ENCODE measurements at places on chromosomes 1 and 21.

GRCh38 chr1:224671076-224671475, 55.0 kb downstream of the CNIH3 start:
- no peak for DNase-seq

GRCh38 chr1:41305576-41306363, 55.5 kb upstream of the FOXO6 start:
- DNase-seq = no peak

GRCh38 chr1:244647819-244648218, 5.1 kb upstream of the DESI2 start:
- no peak for DNase-seq

DNA sequence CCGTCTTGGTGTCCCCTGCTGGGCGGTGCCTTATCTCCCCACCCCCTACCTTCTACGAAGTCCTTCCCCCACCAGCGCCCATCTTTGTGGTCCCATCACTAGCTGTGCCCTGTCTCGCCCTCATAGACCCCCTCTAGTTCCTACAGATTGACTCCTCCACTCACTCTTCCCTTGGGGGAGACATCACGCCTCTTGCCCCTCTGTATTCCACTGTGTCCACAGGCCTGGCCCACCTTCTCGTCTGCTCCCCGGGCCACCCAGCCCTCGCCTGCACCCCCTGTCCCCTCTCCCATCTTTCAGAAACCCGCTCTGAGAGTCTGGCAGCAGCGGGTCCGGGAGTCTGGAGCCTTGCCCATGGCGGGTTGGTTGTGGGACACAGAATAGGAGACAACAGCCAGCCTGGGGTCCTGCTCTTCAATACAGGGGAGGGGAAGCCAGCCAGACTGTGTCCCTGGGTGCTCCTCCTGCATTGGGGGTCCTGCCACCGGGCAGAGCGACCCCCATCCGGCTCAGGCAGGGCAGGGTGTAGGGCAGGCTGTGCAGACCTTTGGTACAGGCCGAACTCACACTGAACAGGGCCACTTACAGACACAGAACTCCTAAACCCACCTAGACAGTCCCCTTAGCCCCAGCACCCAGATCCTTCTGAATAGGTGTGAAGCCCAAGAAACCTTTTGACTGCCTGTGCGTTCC, 1.1 kb downstream of the RNF187 start:
- DNase-seq = no peak

DNA sequence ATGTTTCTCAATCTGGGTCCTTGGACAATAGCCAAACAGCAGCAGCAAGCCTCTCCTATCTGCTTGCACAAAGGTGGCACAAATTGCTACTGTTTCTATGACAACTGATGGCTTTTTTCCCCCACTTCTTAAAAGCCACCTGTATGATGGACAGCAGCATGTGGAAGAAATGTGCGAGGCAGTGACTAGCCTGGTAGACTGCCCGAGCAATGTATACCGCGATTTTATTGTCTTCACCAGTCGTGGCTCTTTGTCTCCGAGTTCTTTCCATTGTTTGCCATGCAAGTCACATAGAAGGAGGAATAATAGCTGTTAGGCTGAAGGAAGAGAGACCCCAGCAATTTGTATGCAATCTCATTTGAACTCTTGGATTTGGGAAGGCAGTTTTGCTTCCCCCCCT, 79.4 kb downstream of the S1PR1 start:
- DNase-seq = no peak

DNA sequence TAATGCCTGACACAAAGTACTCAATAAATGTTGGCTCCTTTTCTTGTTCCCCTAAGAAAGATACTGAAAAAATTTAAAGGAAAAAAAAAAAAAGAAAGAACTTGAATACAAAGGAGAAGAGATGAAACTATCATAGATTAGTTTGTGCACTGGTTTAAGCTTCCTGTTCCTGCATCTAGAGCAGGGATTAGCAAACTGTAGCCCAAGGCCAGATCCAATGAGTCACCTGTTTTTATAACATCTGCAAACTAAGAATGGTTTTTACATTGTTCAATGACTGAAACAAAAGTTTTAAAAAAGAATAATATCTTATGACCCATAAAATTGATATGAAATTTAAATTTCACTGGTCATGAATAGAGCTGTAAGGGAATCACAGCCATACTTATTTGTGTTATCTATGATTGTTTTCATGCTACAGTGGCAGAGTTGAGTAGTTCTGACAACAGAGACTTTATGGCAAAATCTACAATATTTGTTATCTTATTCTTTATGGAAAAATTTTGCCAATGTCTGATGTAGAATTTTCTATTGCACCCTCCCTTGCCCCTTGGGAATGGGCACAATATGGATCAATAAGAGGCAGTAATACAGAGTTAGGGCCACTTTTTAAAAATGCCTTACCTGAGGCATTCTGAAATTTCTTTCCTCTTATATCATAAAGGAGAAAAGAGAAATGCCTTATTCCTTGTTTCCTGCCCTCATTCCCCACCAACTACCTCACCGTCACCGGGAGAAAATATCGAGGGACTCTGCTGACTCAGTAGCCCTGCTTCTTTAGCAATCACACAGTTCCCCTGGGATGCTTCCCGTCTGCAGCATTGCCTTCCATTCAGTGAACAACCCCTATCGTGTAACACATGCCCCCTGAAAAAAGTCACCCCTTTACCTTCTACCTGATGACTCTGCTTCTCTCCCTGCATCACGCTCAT, 50.6 kb downstream of the WDR64 start:
- DNase-seq = no peak

DNA sequence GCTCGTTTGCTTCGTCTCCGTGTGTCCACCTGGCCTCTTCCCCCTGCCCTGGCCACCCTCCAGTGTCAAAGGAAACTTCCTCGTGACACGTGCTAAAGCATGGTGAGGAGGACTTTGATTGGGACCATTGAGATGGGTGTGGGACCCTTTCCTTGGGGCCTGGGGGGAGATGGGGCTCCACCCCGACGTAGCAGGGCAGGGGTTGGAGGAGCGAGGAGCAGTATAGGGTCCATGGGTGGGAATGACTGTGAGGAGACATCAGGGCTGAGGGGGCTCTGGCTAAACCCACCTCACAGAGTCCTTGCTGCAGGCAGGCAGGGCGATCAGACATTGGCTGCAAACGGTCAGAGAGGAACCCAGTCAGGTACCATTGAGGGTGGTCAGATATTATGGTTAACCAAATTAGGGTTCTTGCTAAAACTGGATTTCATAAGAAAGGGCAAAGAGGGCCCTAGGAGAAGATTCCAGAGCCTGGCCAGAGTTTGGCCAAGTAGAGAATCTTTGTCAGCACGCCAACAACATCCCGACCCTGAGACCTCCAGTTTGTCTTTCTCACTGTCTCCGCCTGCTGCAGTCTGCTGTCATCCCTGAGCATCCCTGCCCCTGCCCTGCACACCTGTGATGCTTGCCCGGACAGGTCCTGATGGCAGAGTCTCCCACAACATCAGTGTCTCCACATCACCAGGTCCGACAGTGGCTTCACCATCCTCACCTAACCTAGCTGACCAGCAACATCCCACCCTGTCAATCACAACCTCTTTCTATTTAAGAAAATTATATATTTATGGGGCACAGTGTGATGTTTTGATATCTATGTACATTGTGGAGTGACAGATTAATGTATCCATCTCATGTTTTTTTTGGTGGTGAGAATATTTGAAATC, 8.0 kb downstream of the RNF187 start:
- DNase-seq = no peak

DNA sequence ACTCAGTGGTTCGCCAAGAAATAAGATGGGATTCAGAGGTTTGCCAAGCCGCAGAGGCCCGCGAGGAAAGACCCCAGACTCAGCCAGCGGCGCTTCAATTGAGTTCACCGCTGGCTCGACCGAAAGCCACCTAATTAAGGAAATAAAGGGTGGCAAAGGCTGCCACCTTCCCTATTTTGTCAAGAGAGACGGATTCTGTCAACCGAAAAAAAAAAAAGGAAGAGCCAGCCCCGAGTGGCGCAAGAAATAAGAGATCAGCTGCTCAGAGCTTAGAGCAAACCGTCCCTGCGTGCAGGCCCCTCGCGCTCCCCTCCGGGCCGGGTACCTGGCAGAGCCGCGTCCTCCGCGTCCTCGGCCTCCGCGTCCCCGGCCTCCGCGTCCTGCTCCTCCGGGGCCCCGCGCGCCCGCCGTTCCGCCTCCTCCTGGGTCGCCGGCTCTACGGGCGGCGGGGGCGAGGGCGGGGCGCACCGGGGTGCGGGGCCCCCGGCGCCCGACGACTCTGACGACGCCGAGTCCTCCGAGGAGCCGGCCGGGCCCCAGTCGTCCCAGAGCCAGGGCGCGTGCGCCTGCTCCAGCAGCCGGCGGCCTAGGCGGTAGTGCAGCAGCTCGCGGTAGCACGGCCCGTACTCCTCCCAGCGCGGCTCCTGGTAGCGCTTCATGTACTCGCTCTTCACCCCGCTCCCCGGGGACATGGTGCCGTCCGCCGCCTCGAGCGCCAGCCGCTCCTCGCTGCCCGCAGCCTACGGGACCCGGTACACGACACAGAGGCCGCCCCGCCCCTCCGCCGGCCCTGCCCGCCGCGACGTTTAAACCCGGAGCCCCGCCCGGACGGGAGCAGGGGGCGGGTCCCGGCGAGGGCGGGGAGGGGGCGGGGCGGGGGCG, 832 bp downstream of the CCSAP start:
- DNase-seq = peak; percentile 79

GRCh38 chr1:25185409-25186160, 46.7 kb downstream of the SYF2 start:
- no peak for DNase-seq

- no peak for DNase-seq
Observed at GRCh38 chr1:45503462-45504360, 3.6 kb downstream of the MMACHC start.
